Bronchial epithelial cell (primary cell): ENCODE measurements at places on chromosomes 16 and 17.

DNA sequence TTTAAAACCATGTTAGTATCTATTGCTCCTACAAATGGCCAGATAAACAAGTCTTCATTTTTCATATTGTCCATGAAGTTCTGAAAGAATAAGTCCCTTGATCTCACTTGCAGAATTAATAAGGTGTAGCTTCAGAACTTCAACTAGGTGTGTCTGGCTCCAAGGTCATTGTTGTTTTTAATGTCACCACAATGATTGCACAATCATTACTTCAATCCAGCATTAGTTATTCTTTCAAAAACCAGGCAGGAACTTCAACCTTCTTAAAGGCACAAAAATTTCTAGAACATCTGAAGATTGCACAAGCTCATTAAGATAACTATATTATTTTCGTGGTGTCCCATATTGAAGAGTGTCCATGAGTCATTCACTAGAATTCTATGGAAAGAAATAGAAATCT, 1386.4 kb downstream of the CDH11 start:
- DNase-seq, result no peak

GRCh38 chr16:26672206-26672605, 394.5 kb upstream of the C16orf82 start:
- no peak for DNase-seq

GRCh38 chr17:2692781-2693135, 18.8 kb downstream of the CLUH start:
- no peak for DNase-seq

DNA sequence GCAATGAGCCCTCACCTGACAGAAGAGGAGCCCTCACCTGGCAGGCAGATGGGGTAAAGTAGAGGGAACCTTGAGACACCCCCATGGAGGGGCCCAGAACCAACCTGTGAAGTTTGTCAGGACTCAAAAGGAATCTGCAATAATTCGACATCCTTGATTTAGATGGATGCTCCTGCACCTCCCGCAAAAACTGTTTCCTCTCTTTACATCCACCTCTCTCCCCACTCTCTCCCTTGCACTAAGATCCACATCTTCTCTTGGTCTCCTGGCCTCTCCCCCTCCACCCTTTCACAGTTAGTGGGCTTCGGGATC, 34.9 kb upstream of the RBFOX3 start:
- no peak for DNase-seq
